Vagina (tissue), 2 donors: ENCODE measurements at places on chromosomes 11 and 22.

DNA sequence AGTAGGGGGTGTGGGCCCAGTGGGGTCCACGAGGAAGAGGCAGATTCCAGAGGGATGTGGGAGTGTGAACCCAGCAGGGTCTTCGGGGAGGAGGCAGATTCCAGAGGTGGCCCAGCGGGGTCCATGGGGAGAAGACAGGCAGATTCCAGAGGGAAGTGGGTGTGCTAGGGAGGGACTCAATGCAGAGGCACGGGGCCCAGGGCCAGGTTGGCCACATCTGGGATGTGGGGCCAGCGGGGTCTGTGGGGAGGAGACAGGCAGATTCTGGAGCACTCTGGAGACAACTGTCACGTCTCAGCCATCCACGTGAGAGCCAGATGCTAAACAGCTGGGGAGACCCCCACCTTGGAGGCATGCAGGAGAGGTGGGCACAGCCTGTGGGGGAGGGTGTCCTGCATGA lies 582.6 kb downstream of the TBC1D22A start:
- DNase-seq: no peak

GRCh38 chr11:16494918-16495691 lies 138.8 kb upstream of the SOX6 start:
- no peak for DNase-seq

DNA sequence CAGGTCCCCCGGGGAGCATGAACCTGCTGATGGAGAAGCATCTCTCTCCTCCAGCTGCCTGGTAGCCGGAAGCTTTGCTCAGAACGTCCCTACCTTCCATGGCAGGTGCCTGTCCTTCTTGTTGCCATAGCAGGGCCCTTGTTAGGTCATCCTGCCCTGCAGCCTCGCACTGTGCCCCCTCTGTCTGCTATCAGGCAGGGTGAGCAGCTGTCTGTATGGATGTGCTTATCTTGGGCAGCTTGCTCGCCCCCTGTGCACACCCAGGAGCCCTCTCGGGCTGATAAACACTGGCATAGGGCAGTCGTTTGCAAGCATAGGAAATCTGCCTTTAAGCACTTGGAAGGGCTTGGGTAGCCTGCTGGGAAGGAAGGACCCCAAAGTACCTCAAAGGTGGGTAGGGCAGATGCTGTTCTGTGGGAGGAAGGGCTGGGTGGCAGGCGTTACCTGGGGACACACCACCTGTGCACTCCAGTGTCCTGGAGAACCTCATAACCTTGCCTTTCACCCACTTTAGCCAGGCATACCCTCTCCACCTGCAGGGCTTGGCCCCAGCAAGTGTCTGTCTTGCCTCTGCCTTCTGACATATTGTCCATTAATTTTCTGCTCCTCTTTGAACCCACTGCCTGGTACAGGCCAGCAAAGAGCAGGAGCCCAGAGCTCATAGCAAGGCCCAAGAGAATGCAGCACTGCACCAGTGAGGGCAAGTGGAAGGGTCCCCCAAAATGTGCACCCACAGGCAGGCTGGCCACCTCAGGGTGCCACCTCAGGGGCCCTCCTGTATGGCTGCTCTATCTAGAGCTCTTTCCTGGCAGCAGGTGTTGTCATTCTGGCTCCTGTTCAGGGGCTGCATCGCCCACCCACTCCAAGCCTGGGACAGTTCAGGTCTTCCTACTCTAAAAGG lies 8.0 kb upstream of the COMT start:
- DNase-seq: no peak

DNA sequence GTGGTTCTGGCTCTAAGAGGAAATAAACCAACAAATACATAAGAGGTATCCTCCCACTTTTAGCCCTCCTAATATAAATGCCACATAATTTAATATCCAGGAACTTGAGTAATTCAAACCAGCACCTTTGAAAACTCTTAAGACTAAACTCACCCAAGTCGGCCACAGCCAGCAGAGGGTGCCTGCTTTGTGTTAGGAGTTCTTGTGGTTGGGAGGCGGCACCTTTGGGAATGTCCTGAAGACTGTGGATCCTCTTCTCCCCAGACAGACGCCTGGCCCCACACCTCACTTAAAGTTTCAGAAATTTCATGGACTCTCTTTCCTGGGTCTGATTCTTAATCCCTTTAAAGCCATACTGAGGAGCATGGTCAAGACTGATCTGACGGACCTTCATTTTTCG lies 169.0 kb downstream of the TBC1D22A start:
- no peak for DNase-seq

GRCh38 chr11:20020198-20020597 lies 140.1 kb downstream of the DBX1 start:
- DNase-seq: no peak

DNA sequence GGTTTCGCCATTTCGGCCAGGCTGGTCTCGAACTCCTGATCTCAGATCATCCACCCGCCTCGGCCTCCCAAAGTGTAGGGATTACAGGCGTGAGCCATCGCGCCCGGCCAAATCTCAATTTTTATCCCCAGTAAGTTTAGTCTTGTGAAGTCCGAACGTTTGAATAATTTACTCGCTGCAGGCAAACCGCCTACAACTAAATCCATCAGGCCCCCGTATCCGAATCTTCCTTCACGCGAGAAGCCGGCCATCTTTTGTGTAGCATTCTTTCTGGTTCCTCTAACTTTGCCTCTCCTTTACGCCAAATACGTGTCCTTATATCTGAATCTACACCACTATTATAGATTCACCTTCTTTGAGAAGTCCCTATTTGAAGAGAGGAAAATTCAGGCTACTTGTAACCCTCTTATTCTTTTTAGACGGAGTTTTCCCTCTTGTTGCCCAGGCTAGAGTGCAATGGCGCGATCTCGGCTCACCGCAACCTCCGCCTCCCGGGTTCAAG lies 581 bp upstream of the EIF3L start:
- no peak for DNase-seq

- DNase-seq: no peak
These were observed 40.8 kb upstream of the GAL start for GRCh38 chr11:68643585-68643984.

GRCh38 chr22:25068707-25069106 lies 116.2 kb downstream of the KIAA1671 start:
- no peak for DNase-seq

GRCh38 chr11:35242412-35243242 lies 103.7 kb downstream of the CD44 start:
- no peak for DNase-seq

GRCh38 chr11:108498046-108498815 lies at the start of gene POGLUT3:
Gene POGLUT3 (minus strand): TSS chr11:108498384. CDS start chr11:108498366, 18 bp downstream.
- DNase-seq: no peak

DNA sequence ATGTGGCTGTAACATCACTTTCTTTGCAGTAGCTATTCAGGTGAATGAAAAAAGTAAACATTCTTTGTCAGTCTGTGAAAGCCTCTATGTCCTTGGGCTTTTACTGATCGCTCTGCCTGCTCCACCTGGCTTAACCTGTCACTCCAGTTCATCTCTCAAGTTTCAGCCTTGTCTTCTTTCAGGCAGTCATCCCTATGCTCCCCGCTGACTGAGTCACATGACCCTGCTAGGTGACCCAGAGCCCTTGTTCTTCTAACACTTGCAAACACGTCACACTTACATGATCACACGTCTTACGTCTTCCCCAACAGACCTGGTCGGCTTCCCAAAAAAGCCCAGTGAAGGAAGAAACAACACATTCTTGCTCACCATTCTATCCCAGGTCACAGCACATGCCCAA lies 499.3 kb upstream of the TENM4 start:
- no peak for DNase-seq

DNA sequence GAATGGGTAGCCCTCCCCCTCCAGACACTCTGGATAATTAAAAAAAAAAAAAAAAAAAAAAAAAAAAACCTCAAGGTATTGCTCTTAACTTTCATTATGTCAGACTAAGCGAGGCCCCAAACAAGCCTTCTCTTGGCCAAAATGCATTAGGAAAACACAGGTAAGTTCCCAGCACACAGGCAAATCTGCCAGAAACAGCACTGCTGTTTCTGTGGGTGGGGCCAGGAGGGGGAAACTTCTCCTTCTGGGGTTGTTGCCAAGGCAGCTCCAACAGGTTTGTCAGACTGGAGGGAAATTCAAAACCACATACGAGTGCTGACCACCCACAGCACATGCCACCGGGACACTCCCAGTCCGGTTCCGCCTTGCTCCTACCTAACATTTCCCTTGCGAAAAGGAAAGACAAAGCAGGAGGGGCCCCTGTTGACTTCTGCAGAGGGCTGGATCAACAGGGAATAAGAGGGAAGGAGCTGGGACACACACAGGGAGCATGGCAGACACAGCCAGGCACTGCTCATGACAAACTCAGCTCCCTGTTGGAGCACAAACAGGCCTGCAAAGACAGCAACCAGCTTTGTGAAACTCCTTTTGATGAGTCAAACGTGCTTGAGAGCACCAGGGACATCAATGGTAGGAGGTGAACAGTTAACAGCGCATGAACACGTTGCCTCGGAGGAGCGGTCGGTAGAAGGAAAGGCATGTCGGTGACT lies 55.0 kb downstream of the MYH9 start:
- no peak for DNase-seq

- no peak for DNase-seq
These were observed 1117.3 kb downstream of the BRD1 start for GRCh38 chr22:48710410-48710809.

GRCh38 chr11:72831521-72832300 lies 17.5 kb downstream of the ATG16L2 start:
- peak; percentile 81 for DNase-seq

DNA sequence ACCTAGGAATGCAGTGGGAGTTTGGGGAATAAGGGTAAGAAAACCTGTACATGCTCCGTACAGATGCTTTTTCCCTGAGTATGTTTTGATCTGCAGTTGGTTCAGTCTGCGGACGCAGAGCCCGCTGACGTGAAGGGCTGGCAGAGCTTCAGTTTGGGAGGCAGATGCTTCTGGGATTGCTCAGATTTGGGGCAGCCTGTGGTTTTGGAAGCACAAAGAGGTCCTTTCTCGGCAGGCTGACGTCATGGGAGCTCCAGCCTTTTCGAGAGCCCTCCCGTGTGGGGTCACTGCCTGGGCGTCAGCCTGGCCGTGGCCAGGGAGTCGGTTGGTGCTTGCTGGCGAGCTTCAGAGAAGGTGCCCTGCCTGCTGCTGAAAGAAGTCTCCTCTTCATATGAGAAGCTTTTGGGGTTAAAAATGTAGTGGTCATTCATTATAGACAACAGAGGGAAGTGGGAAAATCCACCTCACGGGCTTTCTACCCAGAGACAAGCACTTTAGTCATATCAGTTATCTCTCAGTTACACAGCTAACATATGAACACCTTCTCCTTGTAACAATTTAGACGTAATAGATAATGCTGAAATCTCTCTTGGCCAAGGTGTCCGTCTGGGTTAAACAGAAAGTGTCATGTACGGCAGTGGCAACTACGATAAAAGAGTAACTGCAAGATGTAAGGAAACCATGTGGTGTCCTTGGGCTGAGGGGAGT lies 26.8 kb downstream of the TPCN2 start:
- DNase-seq: peak; percentile 97

GRCh38 chr11:124207102-124207792 lies 24.1 kb downstream of the OR10D3 start:
- DNase-seq: no peak

DNA sequence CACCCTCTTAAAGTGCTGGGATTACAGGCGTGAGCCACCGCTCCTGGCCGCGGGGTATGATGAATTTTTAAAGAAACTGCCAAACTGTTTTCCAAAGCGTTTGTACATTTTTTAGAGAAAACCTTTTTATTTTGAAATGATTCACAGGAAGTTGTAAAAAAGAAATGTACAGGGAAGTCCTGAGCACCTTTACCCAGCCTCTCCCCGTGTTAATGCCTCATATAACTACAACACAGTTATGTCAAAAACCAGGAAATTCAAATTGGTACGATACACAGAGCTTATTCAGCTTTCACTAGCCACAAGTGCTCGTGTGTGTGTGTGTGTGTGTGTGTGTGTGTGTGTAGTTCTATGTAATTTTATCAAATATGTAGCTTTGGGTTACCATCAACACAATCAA lies 7.0 kb upstream of the FAM118A start:
- DNase-seq: no peak

DNA sequence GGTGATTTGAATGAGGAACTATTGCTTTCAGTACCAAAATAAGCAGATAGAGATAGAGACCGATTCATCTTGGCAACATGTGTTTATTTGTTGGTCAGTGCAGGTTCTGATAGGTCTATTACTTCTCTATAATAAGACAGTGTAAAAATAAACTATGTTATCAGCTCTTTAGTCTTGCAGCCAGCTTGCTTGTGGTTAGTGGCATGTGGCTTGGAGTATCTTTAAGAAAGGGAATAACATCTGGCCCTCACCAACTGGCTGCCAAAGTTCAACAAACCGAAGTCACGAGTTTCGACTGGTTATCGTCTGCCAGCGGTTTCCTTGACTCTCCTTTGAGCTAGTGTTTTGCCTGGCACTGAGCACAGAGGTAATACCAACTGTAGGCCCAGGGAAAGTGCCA lies 71.8 kb downstream of the CTTN start:
- no peak for DNase-seq

- no peak for DNase-seq
These were observed 79.0 kb upstream of the HEPHL1 start for GRCh38 chr11:93942176-93942575.

GRCh38 chr11:48123254-48123875 lies 93.2 kb upstream of the OR4B1 start:
- no peak for DNase-seq

- no peak for DNase-seq
These were observed 13.7 kb downstream of the ZBTB16 start for GRCh38 chr11:114073007-114073827.

DNA sequence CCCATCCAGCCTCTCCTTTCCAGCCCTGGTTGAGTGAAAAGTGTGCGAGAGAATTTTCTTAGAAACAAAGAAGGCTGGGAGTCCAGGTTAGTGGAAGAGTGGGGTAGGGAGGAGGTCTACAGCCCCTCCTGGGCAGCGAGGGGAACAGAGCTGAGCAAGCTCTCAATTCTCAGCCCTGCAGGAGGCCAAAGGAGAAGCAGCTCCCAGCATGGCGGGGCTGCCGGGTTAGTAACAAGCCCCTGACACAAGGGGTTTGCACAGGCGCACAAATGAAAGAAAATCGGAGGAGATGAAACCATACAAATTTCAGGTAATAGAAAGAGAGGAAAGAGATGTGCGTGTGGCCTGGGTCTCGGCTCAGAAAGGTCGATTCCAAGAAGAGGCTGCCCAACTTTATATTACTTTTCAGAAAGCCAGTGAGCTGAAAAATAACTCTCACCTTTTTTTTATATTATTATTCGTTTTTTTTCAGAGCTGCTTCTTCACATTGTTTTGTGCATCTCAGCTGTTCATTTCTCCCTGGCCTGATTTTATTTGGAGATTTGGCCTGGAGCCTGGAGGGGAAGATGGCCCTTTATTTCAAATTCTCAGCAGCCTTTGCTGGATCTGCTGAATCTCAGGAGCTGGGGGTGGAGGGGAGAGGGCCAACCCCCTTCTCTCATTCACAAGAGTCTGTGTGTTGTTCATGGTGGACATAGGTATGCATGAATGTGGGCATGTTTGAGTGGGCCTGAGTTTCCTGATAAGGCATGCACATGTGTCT lies 583.2 kb downstream of the BUD13 start:
- DNase-seq: no peak

DNA sequence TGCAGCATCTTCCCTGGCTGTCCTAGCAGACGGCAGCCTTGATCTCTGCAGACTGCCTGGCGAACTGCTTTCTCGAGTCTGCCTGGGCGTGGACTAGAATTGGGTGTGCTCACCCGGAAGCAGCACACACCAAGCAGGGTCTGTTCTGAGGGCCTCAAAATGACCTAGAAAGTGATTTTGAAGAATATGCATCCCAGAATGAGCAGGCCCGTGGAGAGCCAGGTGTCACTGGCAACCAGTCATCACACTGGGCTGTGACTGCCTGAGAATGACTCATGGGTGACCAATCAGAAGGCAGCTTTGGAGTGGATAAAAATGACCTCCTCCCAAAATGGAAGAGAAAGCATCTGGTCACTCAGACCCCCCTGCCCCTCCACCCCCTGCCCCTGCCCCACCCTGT lies 114.9 kb upstream of the NECTIN1 start:
- no peak for DNase-seq
